GM12878 (cell line): ENCODE measurements at places on chromosomes 1 and 21. TPM values are rescaled to one million over a fixed set of nuclear protein-coding genes. Genes with fewer than 3 reads are reported as not detected.

RPTN gene
- polyA plus RNA-seq = not detected in 2 replicates

POU2F1 gene
- polyA plus RNA-seq = 14.9 and 15.3 TPM in 2 replicates

FYB2 gene
- polyA plus RNA-seq = 0.16 TPM in 1 of 2 replicates, not detected in the other

CLCNKB gene
- not detected in 2 replicates for polyA plus RNA-seq

RYR2 gene
- polyA plus RNA-seq = 0.01 TPM in 1 of 2 replicates, not detected in the other

SERTAD4 gene
- polyA plus RNA-seq = not detected in 2 replicates

CMPK1 gene
- 133 and 159 TPM in 2 replicates for polyA plus RNA-seq

EVI5 gene
- 1.3 and 1.5 TPM in 2 replicates for polyA plus RNA-seq

DLGAP3 gene
- polyA plus RNA-seq = 0.05 TPM in 1 of 2 replicates, not detected in the other

CD247 gene
- polyA plus RNA-seq = 0.53 and 0.54 TPM in 2 replicates

SYTL1 gene
- polyA plus RNA-seq = 26.2 and 33.9 TPM in 2 replicates

TEX50 gene
- polyA plus RNA-seq = not detected in 2 replicates

RAP1GAP gene
- 0.09 TPM in 1 of 2 replicates, not detected in the other for polyA plus RNA-seq

SIKE1 gene
- 59.0 and 60.4 TPM in 2 replicates for polyA plus RNA-seq
